ENCODE measurements at places on chromosomes 12 and 14.

DNA sequence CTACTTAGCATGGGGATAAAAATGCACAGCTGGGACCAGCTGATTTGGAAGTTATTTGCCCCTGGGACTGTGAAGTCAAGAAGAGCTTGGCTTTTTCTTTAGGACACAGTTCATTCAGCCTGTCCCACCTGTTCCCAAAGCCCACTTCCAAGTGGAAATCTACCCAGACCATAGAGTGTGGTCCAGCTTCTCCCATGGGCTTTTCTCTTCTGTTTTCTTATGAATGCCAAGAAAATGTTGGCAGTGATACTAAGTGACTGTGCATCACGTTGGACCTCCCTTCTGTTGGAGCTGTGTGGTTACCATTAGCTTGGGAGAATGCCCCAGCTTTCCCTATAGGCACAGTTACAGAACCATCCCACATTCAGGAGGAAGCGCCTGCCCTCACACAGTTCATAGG is 89.4 kb downstream of the NT5DC3 start:
- no peak for DNase-seq

DNA sequence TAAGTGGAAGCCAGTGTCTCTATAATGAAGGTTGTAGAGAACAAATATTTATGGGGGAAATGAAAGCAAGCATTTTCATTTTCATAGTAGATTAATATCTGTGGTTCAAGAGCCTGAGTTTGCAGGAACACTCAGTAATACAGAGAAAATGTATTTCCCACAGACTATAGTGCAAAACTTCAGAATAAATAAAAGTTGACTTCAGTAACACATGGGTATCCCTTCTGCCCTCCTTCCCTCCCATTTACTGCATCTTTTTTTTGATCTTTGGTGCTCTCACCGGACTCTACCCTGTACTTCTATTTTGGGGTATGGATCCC is 75.3 kb upstream of the AMN1 start:
- no peak for DNase-seq

DNA sequence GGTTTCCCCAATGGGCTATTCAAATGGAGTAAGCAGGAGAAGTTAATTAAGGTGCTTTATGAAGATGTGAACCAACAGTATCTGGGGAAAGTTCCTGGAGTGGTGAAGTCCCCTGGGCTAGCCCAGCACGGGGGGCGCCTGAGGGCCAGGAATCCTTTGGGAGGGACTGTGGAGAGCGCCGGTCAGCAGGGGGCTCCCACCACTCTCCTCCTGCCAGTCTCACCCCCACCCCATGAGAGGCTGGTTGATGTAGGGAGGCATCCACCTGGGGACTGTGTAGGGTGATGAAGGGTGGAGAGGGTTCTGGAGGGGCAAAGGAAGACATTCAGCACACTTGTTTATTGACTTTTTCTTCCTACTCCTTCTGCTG is 4.4 kb downstream of the CEBPE start:
- DNase-seq, result no peak

- DNase-seq, result no peak
Measured at GRCh38 chr14:24669651-24670050, 35.7 kb upstream of the GZMB start.

DNA sequence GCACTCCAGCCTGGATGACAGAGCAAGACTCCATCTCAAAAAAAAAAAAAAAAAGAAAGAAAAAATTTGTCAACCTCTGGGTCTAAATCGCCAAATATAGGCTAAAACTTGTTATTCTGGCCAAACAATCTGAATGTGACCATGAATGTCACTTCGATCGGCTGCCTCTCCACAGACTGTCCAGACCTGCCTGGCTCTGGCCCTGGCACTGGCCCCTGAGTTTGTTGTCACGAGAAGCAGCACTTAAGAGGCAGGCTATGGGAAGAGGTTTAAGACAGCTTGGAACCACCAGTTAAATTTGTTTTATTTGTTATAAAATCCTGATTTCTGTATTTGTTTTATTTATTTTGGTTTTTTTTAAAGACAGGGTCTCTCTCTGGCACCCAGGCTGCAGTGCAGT is 14.5 kb downstream of the WSB2 start:
- DNase-seq, result no peak

DNA sequence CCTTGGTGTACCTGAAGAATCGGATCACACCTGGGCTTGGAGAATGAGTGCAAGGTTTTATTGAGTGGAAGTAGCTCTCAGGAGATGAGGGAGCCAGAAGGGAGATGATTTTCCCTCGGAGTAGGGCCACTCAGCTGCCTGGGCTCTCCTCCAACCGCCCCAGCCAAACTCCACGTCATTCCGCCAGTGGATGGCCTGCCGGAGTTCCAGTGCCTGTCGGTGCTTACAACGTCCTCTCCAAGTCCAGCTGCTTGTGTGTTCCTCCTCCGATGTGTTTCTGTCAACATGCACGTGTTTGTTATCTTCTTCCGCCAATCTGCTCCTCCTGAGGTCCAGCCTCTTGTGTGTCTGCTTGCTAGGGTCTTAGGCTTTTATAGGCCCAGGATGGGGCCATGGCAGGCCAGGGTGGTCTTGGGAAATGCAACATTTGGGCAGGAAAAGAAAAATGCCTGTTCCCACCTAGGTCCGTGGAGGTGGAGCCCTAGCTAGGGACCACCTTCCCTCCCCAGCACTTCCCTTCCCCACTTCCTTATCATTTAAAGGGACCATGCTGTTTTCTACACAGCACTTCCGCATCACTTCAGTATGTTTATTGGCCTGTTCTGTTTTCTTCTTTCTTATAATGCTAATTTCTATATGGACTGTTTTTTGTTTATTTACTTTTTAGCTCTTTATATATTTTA is 343.2 kb downstream of the PDZRN4 start:
- no peak for DNase-seq

- DNase-seq, result no peak
Measured at GRCh38 chr14:67882986-67883555, 63.5 kb downstream of the RAD51B start.

GRCh38 chr12:106647793-106648514 is 65.2 kb downstream of the RFX4 start:
- DNase-seq, result no peak

Data from PC-3 (cell line).